Mesendoderm (in vitro differentiated cells): ENCODE measurements at places on chromosomes 13 and 19.

DNA sequence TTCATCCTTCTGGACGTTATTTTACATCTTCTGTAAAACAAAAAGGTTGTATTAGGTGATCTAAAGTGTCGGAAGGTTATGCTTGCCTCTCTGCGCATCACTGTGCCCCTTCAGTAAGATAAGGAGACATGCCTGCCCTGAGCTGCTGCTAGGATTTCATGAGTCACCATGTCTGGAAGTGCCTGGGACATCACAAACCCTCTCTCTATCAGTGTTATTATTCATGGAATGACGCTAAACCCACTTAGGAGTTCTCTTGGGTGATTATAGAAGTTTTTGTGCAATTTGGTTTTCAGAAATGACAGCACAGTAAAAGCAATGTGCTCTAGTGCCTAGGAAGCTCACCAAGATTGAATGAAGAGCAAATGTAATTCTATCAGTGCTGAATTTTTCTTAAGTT is 617.7 kb downstream of the DCT start:
- no peaks in the 10 kb centered on the region for H3K27me3 ChIP-seq
- peak; percentile 86 for DNase-seq
- H3K4me3 ChIP-seq, result no peak overlapping the region
- H3K36me3 ChIP-seq, result no peaks in the 10 kb centered on the region
- H3K4me1 ChIP-seq, result peaks cover 2% of the 10 kb centered on the region

GRCh38 chr13:23810685-23811240 is 78.4 kb downstream of the MIPEP start:
- no peak overlapping the region for H3K4me3 ChIP-seq
- H3K36me3 ChIP-seq, result no peaks in the 10 kb centered on the region
- no peaks in the 10 kb centered on the region for H3K4me1 ChIP-seq
- H3K27ac ChIP-seq, result no peak overlapping the region
- H3K27me3 ChIP-seq, result no peaks in the 10 kb centered on the region
- DNase-seq, result no peak

- H3K27ac ChIP-seq, result no peak overlapping the region
- H3K4me1 ChIP-seq, result no peaks in the 10 kb centered on the region
- H3K27me3 ChIP-seq, result no peaks in the 10 kb centered on the region
- no peaks in the 10 kb centered on the region for H3K36me3 ChIP-seq
- no peak overlapping the region for H3K4me3 ChIP-seq
These were observed 263.3 kb downstream of the SLITRK1 start for GRCh38 chr13:83618966-83619365.

DNA sequence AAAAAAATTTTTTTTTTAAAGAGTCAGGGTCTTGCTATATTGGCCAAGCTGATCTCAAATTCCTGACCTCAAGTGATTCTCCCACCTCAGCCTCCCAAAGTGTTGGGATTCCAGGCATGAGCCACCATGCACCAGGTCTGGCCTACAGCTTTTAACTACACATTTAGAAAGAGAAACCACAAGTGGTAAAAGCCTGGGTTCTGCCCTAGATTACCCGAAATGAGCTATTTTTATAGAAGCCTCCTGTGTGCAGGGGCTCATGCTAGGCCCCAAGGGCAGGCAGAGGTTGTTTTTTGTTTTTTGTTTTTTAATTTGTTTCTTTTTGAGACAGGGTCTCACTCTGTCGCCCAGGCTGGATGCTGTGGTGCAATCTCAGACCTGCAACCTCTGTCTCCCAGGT is 14.0 kb upstream of the MYADM start:
- no peaks in the 10 kb centered on the region for H3K36me3 ChIP-seq
- H3K4me1 ChIP-seq, result no peaks in the 10 kb centered on the region
- H3K27ac ChIP-seq, result no peak overlapping the region
- H3K4me3 ChIP-seq, result no peak overlapping the region
- DNase-seq, result no peak

DNA sequence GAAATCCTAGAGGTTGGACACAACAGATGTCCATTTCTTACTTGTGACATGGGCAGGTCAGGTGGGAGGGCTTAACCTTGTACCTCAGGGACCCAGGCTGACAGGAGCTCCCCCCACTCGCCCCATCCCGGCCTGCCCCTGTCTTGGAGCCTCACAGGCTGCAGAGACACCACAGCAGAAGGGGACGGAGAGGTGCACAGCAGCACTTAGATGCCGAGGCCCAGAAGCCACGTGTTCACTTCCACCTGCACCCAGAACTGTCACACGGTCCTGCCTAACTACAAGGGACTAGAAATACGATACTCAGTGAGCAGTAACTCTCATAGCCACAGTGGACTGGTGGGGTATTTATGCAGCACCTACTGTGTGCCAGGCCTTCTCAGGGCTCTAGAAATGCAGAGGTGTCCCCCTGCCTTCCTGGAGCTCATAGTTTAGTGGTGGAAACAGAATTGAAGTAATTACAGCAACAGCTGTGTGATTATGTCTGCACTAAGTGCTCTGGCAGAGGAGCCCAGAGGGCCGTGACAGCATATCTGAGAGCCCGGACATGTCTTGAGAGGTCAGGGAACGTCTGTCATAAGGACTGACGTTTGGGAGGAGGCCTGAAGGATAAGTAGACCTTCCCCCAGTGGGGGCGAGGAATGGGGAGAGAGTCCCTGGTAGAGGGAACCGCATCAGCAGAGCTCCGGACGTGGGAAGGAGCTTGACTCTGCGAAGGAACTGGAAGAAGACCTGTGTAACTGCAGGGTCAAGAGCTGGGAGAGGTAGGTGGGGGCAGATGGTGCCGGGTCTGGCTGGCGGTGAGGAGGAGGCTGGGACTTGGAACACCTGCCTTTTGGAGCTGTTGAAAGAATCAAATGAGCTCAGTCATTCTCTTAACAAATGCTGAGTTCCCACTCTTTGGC is 130.0 kb downstream of the SIPA1L3 start:
- H3K27me3 ChIP-seq, result no peaks in the 10 kb centered on the region
- no peak overlapping the region for H3K27ac ChIP-seq
- H3K4me1 ChIP-seq, result peaks cover 4% of the 10 kb centered on the region
- H3K4me3 ChIP-seq, result no peak overlapping the region
- H3K36me3 ChIP-seq, result no peaks in the 10 kb centered on the region

- H3K4me3 ChIP-seq, result no peak overlapping the region
- peaks cover 4% of the 10 kb centered on the region for H3K4me1 ChIP-seq
- H3K27me3 ChIP-seq, result no peaks in the 10 kb centered on the region
- no peak overlapping the region for H3K27ac ChIP-seq
- no peaks in the 10 kb centered on the region for H3K36me3 ChIP-seq
- peak; percentile 13 for DNase-seq
These were observed 278.7 kb downstream of the PCDH9 start for GRCh38 chr13:66951426-66951825.

DNA sequence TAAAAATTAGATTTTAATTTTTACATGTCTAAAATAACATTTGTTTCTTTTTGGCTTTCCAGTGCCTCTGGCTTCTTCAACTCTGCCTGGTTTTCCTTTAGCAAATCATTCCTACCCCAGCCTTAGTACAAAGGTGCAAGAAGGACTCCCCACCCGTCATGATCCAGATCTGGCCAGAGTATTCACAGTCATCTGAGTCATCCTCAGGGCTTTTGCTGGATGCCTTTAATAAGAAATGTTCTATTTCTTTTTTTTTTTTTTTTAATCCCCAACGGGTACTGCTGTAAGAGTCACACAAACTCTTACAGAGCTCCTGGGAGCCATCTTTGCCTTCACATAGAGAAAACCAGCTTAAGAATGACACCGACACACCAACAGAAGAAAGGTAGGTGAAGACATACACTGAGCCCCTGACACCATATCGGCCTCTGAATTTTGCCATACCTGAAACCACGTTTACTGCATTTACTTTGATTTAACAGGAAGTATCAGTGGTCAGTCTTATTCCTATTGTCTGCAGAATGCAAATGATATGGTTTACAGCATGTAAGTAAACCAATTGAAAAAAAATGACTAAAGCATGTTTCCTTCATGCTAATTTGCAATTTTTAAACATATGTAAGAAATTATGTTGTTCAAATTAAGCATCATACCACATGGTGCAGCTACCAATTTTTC is 184.4 kb downstream of the NALCN start:
- H3K27me3 ChIP-seq, result no peaks in the 10 kb centered on the region
- H3K4me1 ChIP-seq, result no peaks in the 10 kb centered on the region
- H3K4me3 ChIP-seq, result no peak overlapping the region
- no peak for DNase-seq
- H3K36me3 ChIP-seq, result no peaks in the 10 kb centered on the region

GRCh38 chr19:20912973-20913372 is 10.1 kb upstream of the ZNF85 start:
- no peak overlapping the region for H3K27ac ChIP-seq
- DNase-seq, result no peak
- no peaks in the 10 kb centered on the region for H3K4me1 ChIP-seq
- no peaks in the 10 kb centered on the region for H3K27me3 ChIP-seq
- no peak overlapping the region for H3K4me3 ChIP-seq
